ENCODE measurements at places on chromosomes 12 and 14.
A peak's percentile ranks its signal among the peaks of the same experiment; 100 is the strongest.

- DNase-seq, result no peak
- H3K36me3 ChIP-seq, result peaks cover 47% of the 10 kb centered on the region
- no peak overlapping the region for H3K4me3 ChIP-seq
- H3K27me3 ChIP-seq, result no peaks in the 10 kb centered on the region
Measured at GRCh38 chr14:57244106-57244505, 24.6 kb downstream of the EXOC5 start.

GRCh38 chr14:51879170-51879569 lies 18.8 kb downstream of the GNG2 start:
- H3K4me1 ChIP-seq, result peaks cover 73% of the 10 kb centered on the region
- H3K36me3 ChIP-seq, result peaks cover 57% of the 10 kb centered on the region
- peak overlapping the region; percentile 75 for H3K27ac ChIP-seq
- H3K4me3 ChIP-seq, result peak overlapping the region; percentile 64

GRCh38 chr12:114952573-114953271 lies 268.7 kb upstream of the TBX3 start:
- H3K27ac ChIP-seq, result no peak overlapping the region
- no peaks in the 10 kb centered on the region for H3K4me1 ChIP-seq
- H3K4me3 ChIP-seq, result no peak overlapping the region
- H3K36me3 ChIP-seq, result no peaks in the 10 kb centered on the region
- DNase-seq, result no peak
- H3K27me3 ChIP-seq, result no peaks in the 10 kb centered on the region

- no peak for DNase-seq
- H3K27ac ChIP-seq, result no peak overlapping the region
- H3K4me1 ChIP-seq, result no peaks in the 10 kb centered on the region
Measured at GRCh38 chr12:19150273-19150900, 20.9 kb downstream of the PLEKHA5 start.

DNA sequence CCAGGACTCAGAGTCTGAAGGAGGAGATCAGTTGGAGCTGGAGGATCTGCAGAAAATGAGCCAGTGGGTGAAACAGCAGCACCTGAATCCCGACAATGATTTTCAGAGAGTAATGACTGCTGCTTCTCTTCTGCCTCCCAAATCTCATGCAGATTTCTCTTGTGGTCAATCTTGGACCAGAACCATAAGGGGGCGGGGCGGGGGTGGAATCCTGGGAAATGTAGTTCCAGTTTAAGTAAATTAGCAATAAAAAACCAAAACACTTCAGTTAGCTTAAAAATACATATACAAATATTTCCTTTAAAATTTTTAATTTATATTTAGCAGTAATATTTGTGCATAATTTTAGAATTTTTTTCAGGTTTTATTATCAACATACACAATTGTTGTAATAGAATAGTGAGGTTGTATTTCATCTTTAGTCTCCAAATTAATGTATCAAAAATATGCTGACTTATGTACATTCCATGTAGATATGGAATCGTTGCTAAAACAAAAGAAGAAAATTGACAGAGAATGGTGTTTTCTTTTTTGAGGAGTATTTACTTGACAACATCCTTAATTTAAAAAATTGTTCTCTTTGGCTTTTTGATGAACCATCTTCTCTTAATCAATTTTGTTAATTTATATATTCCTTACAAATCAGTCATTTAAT lies 223.5 kb upstream of the SYT10 start:
- H3K36me3 ChIP-seq, result no peaks in the 10 kb centered on the region
- H3K27me3 ChIP-seq, result no peaks in the 10 kb centered on the region
- H3K4me1 ChIP-seq, result no peaks in the 10 kb centered on the region
- DNase-seq, result no peak
- no peak overlapping the region for H3K4me3 ChIP-seq

- no peak overlapping the region for H3K27ac ChIP-seq
- H3K27me3 ChIP-seq, result peaks cover 17% of the 10 kb centered on the region
- no peak overlapping the region for H3K4me3 ChIP-seq
- no peaks in the 10 kb centered on the region for H3K36me3 ChIP-seq
- peaks cover 12% of the 10 kb centered on the region for H3K4me1 ChIP-seq
Measured at GRCh38 chr12:95700316-95700785, 90.2 kb downstream of the NTN4 start.

DNA sequence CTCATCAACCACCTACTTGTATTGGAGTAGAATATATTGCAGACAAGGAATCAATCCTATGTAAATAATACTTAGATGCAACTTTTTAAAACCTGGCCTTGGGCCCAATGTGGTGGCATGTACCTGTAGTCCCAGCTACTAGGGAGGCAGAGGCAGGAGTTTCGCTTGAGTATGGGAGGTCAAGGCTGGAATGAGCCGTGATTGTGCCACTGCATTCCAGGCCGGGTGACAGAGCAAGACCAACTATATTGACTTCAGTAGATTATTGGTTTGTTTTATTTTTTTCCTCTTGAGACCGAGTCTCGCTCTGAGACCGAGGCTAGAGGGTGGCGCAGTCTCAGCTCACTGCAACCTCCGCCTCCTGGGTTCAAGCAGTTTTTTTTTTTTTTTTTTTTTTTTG lies 3.6 kb downstream of the LARP4 start:
- H3K4me3 ChIP-seq, result no peak overlapping the region
- H3K27ac ChIP-seq, result no peak overlapping the region
- H3K27me3 ChIP-seq, result no peaks in the 10 kb centered on the region

- H3K4me3 ChIP-seq, result no peak overlapping the region
- H3K36me3 ChIP-seq, result peaks cover 2% of the 10 kb centered on the region
- no peak for DNase-seq
- peaks cover 33% of the 10 kb centered on the region for H3K4me1 ChIP-seq
- H3K27me3 ChIP-seq, result no peaks in the 10 kb centered on the region
Measured at GRCh38 chr14:96805956-96806355, 8.8 kb downstream of the VRK1 start.

DNA sequence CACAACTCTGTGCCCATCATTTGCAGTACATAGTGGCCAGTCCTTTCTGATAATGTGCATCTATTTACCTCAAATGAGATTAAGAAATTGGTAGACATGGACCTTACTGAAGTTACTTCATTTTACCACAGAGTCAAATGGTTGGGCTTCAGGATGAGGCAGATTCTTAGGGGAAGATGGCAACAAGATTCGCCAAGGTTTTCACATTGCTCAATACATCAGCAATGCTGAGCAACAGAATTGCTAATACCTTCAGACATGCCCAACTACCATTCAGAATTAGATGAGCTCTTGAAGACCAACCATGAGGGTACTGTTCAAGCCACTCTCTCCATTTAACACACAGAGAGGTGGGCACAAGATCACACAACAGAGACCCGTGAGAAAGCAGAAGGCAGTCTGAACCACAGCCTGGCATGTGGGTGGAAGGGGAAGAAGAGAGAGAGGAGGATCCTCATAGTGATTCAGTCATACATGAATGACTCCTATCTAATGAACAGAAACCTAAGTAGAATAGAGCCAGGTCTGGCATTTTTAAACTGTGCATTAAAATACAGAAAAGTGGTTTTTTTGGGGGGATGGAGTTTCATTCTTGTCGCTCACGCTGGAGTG lies 28.5 kb downstream of the CPM start:
- DNase-seq, result no peak
- no peaks in the 10 kb centered on the region for H3K27me3 ChIP-seq
- H3K4me3 ChIP-seq, result peak overlapping the region; percentile 57
- no peaks in the 10 kb centered on the region for H3K36me3 ChIP-seq
- H3K4me1 ChIP-seq, result peaks cover 44% of the 10 kb centered on the region
- peak overlapping the region; percentile 61 for H3K27ac ChIP-seq

DNA sequence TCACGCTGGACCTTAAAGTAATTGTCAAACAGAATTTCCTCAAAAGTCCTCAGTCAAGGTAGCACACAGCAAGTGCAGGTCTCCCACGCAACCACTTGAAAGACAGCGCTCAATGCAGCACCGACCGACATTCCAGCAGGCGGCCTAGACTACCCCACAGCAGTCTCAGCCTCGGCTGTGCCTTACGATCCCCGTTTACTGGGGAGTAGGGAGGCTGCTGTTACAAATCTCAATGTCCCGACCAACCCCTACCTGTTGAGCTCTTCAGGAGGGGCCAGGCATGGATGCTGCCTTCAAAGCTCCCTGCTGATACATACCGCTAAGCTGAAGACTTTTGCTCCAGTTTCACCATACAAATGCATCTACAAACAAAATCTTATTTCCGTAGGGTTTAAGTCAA lies 21.8 kb downstream of the VPS37B start:
- DNase-seq, result peak; percentile 11
- peaks cover 99% of the 10 kb centered on the region for H3K4me1 ChIP-seq
- no peak overlapping the region for H3K4me3 ChIP-seq
- H3K27me3 ChIP-seq, result no peaks in the 10 kb centered on the region

DNA sequence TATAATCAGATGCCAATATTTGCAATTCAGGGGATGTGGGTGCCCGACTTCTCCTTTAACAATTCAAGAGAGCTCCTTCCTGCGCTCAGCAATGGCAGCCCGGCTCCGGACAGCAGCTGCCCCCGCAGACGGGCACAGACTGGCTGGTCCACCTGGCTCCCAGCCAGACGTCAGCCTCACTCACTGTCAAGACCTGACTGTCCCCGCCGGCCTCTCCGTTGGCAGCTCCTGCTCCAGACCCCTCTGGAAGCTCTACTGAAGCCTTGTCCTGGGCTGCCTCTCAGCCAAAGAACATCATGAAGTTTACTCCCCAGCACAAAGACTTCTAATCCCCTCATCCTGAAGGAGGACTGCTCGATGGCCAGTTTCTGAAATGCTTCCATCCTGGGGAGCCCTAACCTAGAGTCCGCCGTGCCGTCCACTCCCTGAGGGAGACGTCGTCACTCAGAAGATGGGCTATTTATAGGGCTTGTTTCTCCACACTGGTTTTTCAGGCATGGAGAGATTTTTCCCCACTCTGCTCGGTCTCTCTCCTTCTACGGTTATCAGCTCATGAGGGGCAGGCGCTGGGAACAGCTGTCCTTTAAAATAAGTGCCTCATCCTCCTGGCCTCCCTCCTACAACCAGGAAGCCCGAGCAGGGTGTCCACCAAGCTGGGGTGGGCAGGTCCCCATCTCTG lies 126.2 kb downstream of the RFLNA start:
- peaks cover 83% of the 10 kb centered on the region for H3K36me3 ChIP-seq
- no peaks in the 10 kb centered on the region for H3K27me3 ChIP-seq
- no peak overlapping the region for H3K27ac ChIP-seq
- no peaks in the 10 kb centered on the region for H3K4me1 ChIP-seq
- DNase-seq, result no peak
- H3K4me3 ChIP-seq, result no peak overlapping the region

- peaks cover 49% of the 10 kb centered on the region for H3K36me3 ChIP-seq
- no peak overlapping the region for H3K4me3 ChIP-seq
- no peak for DNase-seq
- peaks cover 68% of the 10 kb centered on the region for H3K4me1 ChIP-seq
Measured at GRCh38 chr12:11838403-11838802, 188.9 kb downstream of the ETV6 start.

GRCh38 chr12:12720052-12720451 lies 2.9 kb downstream of the CDKN1B start:
- H3K36me3 ChIP-seq, result peaks cover 55% of the 10 kb centered on the region
- H3K4me3 ChIP-seq, result peak overlapping the region; percentile 98
- peak overlapping the region; percentile 97 for H3K27ac ChIP-seq
- DNase-seq, result no peak
- H3K27me3 ChIP-seq, result no peaks in the 10 kb centered on the region

DNA sequence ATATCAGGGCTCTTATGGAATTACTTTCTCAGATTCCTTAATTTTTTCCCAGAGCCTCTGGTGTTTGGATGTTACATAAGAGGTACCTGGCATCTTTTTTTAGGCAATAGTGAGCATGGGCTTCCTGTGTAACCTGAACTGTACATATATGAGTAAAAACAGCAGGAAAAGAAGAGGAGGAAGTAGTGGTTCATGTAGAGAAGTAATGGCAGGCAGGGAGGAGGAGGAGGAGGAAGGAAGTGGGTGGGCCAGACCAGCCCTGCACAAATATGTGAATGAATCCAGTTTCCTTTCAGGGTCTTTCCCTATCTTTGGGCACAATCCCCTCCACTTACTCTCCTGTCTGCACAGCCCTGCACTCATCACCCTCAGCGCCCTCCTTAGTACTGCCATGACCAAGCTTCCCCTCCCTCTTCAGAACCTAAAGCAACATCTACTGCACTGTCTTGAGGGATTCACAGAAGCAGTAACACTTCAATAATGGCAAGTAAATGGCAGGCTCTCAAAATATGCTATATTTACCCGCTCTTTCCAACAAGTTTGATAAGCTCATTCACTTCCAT lies 40.9 kb upstream of the GSG1 start:
- H3K4me3 ChIP-seq, result no peak overlapping the region
- no peak for DNase-seq
- H3K27ac ChIP-seq, result no peak overlapping the region
- H3K4me1 ChIP-seq, result peaks cover 15% of the 10 kb centered on the region
- peaks cover 6% of the 10 kb centered on the region for H3K27me3 ChIP-seq

DNA sequence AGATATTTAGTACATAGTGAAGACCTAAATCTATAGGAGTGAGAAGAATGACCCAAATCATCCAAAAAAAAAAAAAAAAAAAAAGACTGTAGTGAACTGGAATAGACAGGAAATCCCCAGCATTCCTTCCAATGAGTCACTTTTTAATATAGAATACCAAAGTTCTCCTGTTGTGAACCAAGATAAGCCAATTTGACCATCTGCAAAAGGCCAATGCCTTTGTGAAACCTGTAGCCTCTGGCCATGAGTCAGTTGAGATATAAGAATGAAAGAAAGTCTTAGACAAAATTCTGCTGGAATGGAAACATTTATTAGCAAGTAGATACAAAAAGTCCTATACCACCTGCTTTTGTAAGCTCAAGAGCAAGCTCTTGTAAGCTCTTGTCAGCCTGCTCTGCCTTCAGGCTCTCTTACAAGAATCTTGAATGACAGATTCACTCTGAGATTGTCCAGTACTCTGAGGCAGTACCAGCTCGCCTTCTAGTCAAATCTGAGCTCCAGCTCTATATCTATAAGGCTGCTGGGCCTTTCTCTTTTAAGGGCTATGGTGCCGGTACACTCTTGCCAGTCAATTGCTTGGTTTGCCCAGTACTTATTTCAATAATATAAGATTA lies 243.0 kb upstream of the TMTC1 start:
- no peaks in the 10 kb centered on the region for H3K4me1 ChIP-seq
- H3K4me3 ChIP-seq, result no peak overlapping the region
- no peak for DNase-seq
- H3K36me3 ChIP-seq, result no peaks in the 10 kb centered on the region
- no peaks in the 10 kb centered on the region for H3K27me3 ChIP-seq

GRCh38 chr12:130613831-130614529 lies 102.1 kb downstream of the RIMBP2 start:
- H3K4me3 ChIP-seq, result no peak overlapping the region
- no peaks in the 10 kb centered on the region for H3K36me3 ChIP-seq
- H3K27ac ChIP-seq, result no peak overlapping the region
- H3K27me3 ChIP-seq, result no peaks in the 10 kb centered on the region

DNA sequence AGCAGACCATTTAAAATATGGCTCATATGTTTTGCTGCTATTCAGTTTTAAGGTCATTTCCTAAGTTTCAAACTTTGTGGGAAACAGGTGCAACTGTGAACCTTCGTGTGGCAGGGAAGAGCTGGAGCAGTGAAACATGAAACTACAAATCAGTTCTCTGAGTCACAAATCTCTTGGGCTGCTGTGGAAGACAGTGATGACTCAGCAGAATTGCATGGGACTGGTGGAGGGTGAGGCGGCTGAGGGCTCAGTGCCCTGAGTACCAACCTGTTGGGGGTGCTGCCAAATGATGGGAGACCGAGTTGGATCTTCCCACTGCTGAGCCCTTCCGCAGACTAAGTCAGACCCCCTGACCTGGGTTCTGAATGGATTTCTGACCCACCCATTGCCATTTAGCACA lies 8.4 kb upstream of the CALM1 start:
- no peak for DNase-seq
- no peaks in the 10 kb centered on the region for H3K4me1 ChIP-seq
- H3K27ac ChIP-seq, result no peak overlapping the region

Data from activated B cell treated with CpG ODN at 0.5 μM for 24 hours (primary cell).